ENCODE measurements at places on chromosomes 4 and X.

GRCh38 chrX:15349046-15349445, 13.7 kb upstream of the PIGA start:
- DNase-seq: no peak

DNA sequence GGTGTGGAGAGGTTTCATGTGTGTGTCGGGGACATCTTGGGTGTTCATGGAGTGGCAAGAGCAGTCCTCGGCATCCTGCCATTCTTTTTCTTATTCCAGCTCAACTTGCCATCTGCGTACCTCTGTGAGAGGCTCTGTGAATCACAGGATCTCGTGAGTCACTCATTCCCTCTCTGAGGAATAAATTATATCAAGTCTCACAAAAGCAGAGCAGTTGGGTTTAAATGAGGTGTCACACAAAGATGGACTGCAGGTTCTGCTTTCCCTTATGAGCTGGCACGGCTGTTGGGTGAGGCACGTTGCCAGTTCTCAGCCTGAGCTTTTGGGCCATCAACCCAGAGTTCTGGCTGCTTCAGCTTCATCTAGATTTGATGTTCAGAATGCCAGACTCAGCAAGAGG, 6.8 kb upstream of the OCIAD2 start:
- no peak for DNase-seq

- no peak for DNase-seq
Observed at GRCh38 chr4:122831515-122832196, 5.0 kb downstream of the FGF2 start.

- DNase-seq: no peak
Observed at GRCh38 chr4:123430031-123430430, 33.4 kb downstream of the SPRY1 start.

Data from coronary artery (tissue), 2 donors.